ENCODE measurements at places on chromosomes 1 and 21. TPM values are rescaled to one million over a fixed set of nuclear protein-coding genes. Genes with fewer than 3 reads are reported as not detected.

Gene OR2T12
- total RNA-seq: not detected

Gene TNFSF4
- total RNA-seq: 5.0 TPM

Gene FHAD1
- total RNA-seq: 0.55 TPM

Gene LCE3A
- not detected for total RNA-seq

Gene GBP4
- total RNA-seq: 60.7 TPM

Gene CSMD2
- not detected for total RNA-seq

Gene NEK2
- total RNA-seq: 54.1 TPM

Gene CRYBG2
- 8.7 TPM for total RNA-seq

Gene RPTN
- not detected for total RNA-seq

Gene TBX15
- not detected for total RNA-seq

Gene GIPC2
- total RNA-seq: 0.34 TPM

GRCh38 chr1:164891615-164892014, 332.6 kb downstream of the PBX1 start:
- H3K27ac ChIP-seq: no peak overlapping the region
- H3K4me3 ChIP-seq: no peak overlapping the region
- H3K36me3 ChIP-seq: no peaks in the 10 kb centered on the region
- no peaks in the 10 kb centered on the region for H3K27me3 ChIP-seq
- DNase-seq: no peak

DNA sequence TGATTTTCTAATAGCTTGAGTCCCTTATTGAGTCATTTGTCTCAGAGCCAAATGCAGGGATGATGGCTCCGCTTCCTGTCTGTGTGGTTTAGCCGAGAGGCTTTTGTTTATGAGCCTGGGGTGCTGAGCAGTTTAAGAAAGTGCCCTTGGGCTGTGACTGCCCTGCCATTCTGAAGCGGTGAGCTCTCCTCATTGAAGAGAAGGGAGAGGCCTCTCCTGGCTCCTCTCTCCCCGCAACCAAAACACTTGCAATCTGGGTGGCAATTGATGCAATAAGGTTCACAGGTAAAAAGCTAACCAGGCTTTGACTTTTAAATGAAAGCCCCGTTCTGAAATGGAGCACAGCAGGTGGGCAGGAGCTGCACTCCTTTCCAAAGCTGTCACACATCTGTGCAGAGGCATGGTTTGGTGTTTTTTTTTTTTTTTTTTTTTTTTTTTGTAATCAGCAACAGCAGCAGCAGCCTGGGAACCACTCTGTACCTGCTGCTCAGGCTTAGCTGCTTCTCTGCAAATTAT, 403.7 kb downstream of the SIPA1L2 start:
- H3K4me1 ChIP-seq: peaks cover 9% of the 10 kb centered on the region
- no peaks in the 10 kb centered on the region for H3K36me3 ChIP-seq
- DNase-seq: peak; percentile 51

- H3K27me3 ChIP-seq: peaks cover 10% of the 10 kb centered on the region
- H3K4me3 ChIP-seq: no peak overlapping the region
- no peaks in the 10 kb centered on the region for H3K4me1 ChIP-seq
- no peak overlapping the region for H3K27ac ChIP-seq
These were observed 81.6 kb downstream of the KIRREL1 start for GRCh38 chr1:158075078-158075477.

DNA sequence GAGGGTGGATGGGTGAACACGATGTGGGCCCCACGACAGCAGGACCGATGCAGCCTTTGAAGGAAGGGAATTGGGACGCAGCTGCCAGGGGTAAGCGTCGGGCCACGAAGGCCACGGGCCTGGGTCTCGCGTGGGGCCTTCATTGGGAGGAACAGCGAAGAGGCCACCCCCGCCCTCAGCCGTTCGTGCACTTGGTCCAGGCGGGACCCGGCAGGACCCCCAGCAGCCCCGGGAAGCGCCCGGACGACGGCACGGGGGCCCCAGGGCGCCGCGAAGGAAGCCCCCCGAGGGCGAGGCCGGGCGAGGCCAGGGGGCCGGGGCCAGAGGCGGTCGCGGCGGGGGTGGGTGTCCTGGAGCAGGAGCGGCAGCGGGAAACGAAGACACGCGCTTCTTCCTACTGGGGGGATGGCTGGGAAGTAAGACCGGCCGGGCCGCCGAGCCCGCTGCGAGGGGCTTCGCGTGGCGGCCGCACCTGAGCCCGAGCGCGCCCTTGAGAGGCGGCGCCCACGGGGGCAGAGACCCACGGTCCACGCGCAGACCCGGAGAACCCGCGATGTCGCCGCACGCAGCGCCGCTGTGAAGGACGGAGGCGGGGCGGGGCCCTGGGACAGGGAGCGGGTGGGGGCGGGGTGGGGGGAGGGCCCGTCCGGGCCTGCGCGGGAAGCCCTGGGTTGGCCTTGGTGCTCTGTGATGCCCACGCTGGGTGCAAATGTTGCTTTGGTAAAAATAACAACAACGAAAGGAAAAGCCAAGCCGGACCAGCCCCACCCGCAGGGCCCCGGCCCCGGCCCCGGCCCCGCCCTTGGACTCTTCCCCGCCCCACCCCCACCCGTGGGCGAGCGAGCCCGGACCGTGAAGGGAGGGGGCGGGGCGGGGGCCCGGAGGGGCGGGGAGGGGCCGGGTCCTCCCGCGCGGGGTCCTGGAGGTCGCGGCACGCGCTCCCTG, 56.0 kb upstream of the ADARB1 start:
- no peaks in the 10 kb centered on the region for H3K36me3 ChIP-seq
- H3K4me3 ChIP-seq: peak overlapping the region; percentile 28
- no peak overlapping the region for H3K27ac ChIP-seq
- H3K4me1 ChIP-seq: peaks cover 9% of the 10 kb centered on the region

- no peak for DNase-seq
- H3K27ac ChIP-seq: no peak overlapping the region
- H3K27me3 ChIP-seq: peaks cover 17% of the 10 kb centered on the region
- H3K4me3 ChIP-seq: no peak overlapping the region
These were observed 73.1 kb upstream of the TSHB start for GRCh38 chr1:114956570-114956969.

DNA sequence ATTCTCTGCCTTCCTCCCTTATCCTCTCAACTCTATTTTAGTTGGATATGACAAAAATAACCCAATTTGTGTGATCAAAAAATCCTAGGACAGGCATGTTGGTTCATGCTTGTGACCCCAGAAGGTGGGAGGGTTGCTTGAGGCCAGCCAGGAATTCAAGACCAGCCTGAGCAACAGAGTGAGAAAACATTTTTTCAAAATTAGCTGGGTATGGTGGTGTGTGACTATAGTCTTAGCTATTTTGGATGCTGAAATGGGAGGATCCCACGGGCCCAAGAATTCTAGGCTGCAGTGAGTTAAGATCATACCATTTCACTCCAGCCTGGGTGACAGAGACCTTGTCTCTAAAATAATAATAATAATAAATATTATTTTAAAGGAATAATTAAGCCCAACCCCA, 1383.1 kb upstream of the ADGRL2 start:
- no peaks in the 10 kb centered on the region for H3K27me3 ChIP-seq
- no peaks in the 10 kb centered on the region for H3K4me1 ChIP-seq
- H3K36me3 ChIP-seq: no peaks in the 10 kb centered on the region
- H3K4me3 ChIP-seq: no peak overlapping the region
- DNase-seq: no peak

- no peak overlapping the region for H3K4me3 ChIP-seq
- H3K27me3 ChIP-seq: peaks cover 52% of the 10 kb centered on the region
- H3K27ac ChIP-seq: no peak overlapping the region
- DNase-seq: no peak
- peaks cover 48% of the 10 kb centered on the region for H3K4me1 ChIP-seq
- H3K36me3 ChIP-seq: no peaks in the 10 kb centered on the region
These were observed 1.1 kb upstream of the EPHA2 start for GRCh38 chr1:16156848-16157495.

- H3K4me1 ChIP-seq: peaks cover 31% of the 10 kb centered on the region
- no peak overlapping the region for H3K27ac ChIP-seq
- H3K36me3 ChIP-seq: peaks cover 17% of the 10 kb centered on the region
- peaks cover 13% of the 10 kb centered on the region for H3K27me3 ChIP-seq
- no peak for DNase-seq
- no peak overlapping the region for H3K4me3 ChIP-seq
These were observed 185.6 kb upstream of the RUNX1 start for GRCh38 chr21:35234725-35235124.

GRCh38 chr21:32549440-32549839, 35.9 kb downstream of the TCP10L start:
- H3K4me3 ChIP-seq: no peak overlapping the region
- DNase-seq: no peak
- peaks cover 3% of the 10 kb centered on the region for H3K27me3 ChIP-seq
- no peaks in the 10 kb centered on the region for H3K36me3 ChIP-seq
- no peaks in the 10 kb centered on the region for H3K4me1 ChIP-seq

DNA sequence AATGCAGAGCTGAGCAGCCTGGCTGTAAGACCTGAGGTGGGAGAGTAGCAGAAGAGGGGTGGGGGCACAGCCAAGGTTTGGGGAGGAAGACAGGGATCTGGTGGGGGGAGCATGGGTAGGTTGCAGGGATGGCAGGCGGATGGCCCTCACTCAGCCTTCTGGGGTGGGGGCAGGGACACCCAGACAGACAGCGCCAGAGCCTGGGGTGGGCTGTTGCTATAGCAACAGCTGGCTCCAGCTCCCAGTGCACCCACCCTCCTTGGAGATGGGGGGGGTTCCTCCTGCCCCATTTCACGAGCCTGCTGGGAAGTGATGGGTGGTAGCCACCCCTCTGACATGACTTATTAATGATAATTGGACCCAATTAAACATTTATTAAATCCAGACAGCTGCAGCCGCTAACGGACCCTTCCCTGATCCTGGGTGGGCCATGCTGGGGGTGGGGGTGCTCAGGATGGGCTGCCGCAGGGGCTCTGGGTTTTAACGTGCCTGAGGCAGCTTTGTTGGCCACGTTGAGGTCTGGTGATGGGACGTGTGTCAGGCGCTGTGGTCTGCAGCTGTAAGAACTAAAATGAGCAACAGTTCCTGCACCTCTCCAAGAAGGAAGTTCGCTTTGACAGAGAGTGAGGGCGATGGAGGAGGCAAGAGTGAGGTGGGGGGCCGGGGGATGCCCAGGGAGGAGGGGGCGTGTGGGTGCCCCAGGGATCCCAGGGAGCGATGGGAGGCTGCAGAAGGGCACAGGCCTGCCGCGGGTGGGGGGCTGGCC, 19.4 kb downstream of the AGRN start:
- H3K27me3 ChIP-seq: peaks cover 2% of the 10 kb centered on the region
- peak overlapping the region; percentile 49 for H3K4me3 ChIP-seq
- H3K27ac ChIP-seq: peak overlapping the region; percentile 58

GRCh38 chr1:73784026-73784425, 413.9 kb downstream of the LRRIQ3 start:
- H3K27ac ChIP-seq: no peak overlapping the region
- H3K36me3 ChIP-seq: no peaks in the 10 kb centered on the region
- DNase-seq: no peak
- no peaks in the 10 kb centered on the region for H3K27me3 ChIP-seq

DNA sequence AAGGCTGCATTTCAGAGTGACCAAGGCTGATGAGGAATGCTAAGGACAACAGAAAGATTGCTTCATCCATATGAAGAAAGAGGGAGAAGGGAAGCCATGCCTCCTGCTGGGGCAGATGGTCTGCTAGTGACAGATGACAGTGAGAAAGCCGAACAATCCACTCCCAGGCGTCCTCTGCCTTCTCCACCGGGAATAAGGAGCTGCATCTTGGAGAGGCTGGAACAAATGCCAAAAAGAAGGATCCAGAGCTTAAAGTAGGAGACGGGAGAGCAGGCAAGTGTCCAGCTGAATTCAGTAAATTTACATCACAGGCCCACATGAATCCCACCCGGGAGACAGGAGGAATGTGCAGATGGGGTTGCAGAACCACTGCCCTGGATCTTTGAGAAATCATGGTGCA, 33.4 kb downstream of the DDX20 start:
- no peak overlapping the region for H3K4me3 ChIP-seq
- no peak overlapping the region for H3K27ac ChIP-seq
- H3K4me1 ChIP-seq: no peaks in the 10 kb centered on the region
- H3K27me3 ChIP-seq: peaks cover 29% of the 10 kb centered on the region
- no peak for DNase-seq

DNA sequence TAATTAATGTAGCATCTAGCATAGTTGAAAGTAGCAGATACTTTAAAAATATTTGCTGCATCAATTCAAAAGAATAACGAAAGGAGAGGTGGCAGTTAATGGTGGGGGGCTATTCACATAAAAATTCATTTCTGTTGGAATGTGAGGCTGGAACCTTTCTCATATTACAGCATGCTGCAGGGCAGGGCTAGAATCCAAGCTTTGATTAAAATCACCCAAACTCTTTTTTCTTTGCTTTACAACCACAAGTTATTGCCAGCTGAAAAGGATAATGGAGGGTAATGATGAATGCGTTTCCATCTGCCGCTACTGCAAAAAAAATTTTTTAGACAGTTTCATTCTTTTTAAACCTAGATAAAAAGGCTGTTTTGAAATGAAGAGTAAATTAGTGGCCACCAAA, 9.8 kb downstream of the DISP1 start:
- H3K27ac ChIP-seq: no peak overlapping the region
- H3K4me1 ChIP-seq: no peaks in the 10 kb centered on the region
- no peak overlapping the region for H3K4me3 ChIP-seq
- no peaks in the 10 kb centered on the region for H3K27me3 ChIP-seq
- no peaks in the 10 kb centered on the region for H3K36me3 ChIP-seq

- no peaks in the 10 kb centered on the region for H3K36me3 ChIP-seq
- H3K4me3 ChIP-seq: no peak overlapping the region
- peaks cover 5% of the 10 kb centered on the region for H3K4me1 ChIP-seq
- DNase-seq: no peak
- no peak overlapping the region for H3K27ac ChIP-seq
- H3K27me3 ChIP-seq: peaks cover 26% of the 10 kb centered on the region
These were observed 4.7 kb downstream of the CELF3 start for GRCh38 chr1:151711951-151712350.

GRCh38 chr1:94342416-94342815, 75.8 kb upstream of the ABCD3 start:
- no peak overlapping the region for H3K4me3 ChIP-seq
- H3K27me3 ChIP-seq: peaks cover 5% of the 10 kb centered on the region
- DNase-seq: no peak
- no peak overlapping the region for H3K27ac ChIP-seq
- H3K36me3 ChIP-seq: no peaks in the 10 kb centered on the region
- H3K4me1 ChIP-seq: no peaks in the 10 kb centered on the region

DNA sequence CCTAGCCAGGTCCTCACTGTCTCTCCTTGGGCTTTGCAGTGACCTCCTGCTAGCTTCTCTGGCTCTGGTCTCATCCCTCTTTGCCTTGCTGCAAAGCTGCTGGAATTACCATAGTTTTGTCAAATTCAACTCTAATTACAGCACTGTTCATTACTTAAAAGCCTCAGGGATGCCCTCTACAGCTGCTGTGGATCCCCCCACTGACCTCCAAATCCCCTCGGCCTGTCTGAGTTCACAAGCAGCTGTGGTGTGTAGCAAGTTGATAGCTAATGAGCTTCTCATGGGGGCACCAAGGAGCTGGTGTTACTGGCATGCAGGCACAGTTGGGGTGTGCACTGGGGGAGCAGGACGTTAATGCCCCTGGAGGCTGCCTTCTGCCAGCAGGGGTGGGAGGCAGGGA, 24.8 kb downstream of the NIPAL3 start:
- H3K27ac ChIP-seq: no peak overlapping the region
- peaks cover 28% of the 10 kb centered on the region for H3K36me3 ChIP-seq
- H3K4me1 ChIP-seq: peaks cover 5% of the 10 kb centered on the region
- H3K27me3 ChIP-seq: no peaks in the 10 kb centered on the region

DNA sequence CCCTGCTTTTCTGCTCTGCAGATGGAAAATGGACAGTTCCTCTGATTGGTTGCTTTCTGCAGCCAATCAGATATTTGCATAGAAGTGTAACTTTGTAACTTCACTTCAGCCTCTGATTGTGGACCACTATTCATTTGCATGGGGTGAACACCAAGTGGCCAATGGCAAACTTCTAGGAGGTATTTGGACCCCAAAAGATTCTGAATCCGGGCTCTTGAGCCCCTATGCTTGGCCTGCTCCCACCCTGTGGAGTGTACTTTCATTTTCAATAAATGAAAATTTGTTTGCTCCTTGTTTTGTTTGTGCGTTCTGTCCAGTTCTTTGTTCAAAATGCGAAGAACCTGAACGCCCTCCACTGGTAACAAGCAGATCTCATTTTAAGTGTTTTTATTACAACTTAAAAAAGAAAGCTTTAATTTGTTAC, 6.4 kb upstream of the GSTM4 start:
- H3K4me3 ChIP-seq: no peak overlapping the region
- no peaks in the 10 kb centered on the region for H3K36me3 ChIP-seq
- peaks cover 32% of the 10 kb centered on the region for H3K27me3 ChIP-seq
- no peaks in the 10 kb centered on the region for H3K4me1 ChIP-seq

Data from activated CD8-positive, alpha-beta T cell treated with anti-CD3 and anti-CD28 coated beads, Interleukin-2, amount 10 ng/mL, durations not matched to agents 7 days and 5 days (primary cell).